Activated CD4-positive, alpha-beta T cell treated with anti-CD3 and anti-CD28 coated beads for 1 hour (primary cell): ENCODE measurements at places on chromosomes 3 and 15.

GRCh38 chr15:68001811-68002210 is 52.3 kb upstream of the PIAS1 start:
- DNase-seq, result no peak

DNA sequence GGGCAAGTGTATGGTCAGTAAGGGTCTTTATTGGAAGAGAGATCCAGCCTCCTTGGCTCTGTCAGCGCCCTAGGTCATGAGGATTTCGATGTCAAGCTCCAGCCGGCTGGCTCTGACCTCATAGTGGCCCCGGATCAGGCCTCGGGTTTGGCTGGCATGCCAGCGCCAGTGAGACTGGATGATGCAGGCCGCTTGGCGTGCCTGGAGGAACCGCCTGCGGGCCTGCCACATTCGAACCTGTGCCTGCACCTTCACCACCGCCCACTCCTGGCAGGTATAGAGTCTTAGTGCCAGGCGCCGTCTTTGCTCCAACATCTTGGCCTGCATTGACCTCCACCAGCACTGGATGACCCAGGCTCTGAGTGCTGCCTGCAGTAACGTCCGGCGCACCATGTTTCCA is 483 bp downstream of the IQCF6 start:
- no peak for DNase-seq

DNA sequence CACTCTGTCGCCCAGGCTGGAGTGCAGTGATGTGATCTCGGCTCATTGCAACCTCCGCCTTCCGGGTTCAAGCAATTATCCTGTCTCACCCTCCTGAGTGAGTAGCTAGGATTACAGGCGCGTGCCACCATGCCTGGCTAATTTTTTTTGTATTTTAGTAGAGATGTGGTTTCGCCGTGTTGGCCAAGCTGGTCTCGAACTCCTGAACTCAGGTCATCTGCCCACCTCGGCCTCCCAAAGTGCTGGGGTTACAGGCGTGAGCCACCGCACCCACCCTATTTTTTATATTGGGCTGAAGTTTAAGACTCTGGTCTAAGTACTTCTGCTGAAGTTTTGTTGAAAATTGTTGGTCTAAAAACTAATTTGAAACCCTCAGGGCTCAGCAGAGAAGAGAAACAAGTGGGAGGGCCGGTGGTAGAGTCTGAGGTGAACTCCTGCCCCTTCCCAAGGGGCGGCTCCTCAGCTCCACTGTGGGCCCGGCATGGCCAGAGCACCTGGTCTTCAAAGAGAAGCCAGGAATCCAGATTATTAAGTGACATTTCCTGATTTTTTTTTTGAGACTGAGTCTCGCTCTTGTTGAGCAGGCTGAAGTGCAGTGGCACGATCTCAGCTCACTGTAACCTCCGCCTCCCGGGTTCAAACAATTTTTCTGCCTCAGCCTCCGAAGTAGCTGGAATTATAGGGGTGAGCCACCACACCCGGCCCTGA is 4.0 kb downstream of the HDAC11 start:
- no peak for DNase-seq

- DNase-seq, result no peak
These were observed 3.1 kb upstream of the A4GNT start for GRCh38 chr3:138135146-138135832.

DNA sequence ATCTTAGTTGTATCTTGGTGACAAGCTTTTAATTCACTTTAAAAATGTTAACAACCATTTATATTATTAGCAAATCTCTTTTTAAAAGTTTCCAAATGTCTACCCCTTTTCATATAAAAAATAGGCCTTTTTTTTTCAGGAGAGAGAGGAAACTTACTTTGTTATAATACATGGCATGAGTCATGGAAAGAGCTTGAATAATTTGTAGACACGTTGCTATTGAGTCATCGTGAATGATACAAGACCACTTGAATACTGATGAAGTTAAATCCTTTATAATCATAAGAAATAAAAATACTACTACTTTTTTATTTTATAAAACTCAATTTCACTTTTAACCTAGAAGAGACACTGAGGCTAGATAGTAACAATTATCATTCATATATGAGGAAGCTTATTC is 70.3 kb upstream of the BBX start:
- no peak for DNase-seq
